ENCODE measurements at places on chromosomes 4 and X.

DNA sequence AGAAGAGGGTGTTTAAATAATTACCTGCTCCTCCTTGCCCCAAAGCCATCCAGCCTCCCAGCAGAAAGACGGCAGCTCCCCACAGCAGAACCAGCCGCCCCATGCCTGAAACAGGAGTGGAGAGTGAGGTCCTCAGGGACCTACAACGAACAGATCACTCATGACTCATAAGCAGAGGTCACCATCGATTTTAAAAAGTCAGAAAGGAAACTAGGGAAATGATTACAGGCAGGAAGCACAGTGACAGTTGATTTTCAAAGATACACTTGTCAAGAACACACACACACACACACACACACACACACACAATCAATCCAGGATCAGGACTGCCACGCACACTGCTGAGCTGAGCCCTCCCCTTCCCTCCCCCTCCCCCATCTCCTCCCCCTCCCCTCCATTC, at the start of gene CRLF2:
CRLF2 (minus strand) TSS at position 118 of the 400 bp plus-strand sequence; CDS start at position 103, 15 bp downstream.
- DNase-seq = no peak

DNA sequence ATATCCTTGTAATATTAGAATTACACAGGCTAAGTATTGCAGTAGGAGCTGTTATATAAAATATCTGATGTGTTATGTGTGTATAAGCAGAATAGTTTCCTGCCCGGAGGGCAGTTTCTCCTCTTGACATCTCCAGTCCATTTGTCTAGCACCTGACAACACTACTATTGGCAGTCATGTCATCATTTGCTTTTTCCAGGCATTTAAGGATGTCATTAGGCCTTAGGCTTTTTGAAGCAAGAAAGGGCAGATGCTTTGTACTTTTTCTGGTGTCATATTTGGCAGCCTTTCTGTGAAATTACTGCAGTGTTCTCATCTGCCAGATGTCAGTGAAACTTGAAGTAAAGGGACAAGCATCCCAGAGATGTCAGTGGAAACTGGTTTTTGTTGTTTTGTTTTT, 2017.6 kb upstream of the IGFBP7 start:
- DNase-seq = no peak

DNA sequence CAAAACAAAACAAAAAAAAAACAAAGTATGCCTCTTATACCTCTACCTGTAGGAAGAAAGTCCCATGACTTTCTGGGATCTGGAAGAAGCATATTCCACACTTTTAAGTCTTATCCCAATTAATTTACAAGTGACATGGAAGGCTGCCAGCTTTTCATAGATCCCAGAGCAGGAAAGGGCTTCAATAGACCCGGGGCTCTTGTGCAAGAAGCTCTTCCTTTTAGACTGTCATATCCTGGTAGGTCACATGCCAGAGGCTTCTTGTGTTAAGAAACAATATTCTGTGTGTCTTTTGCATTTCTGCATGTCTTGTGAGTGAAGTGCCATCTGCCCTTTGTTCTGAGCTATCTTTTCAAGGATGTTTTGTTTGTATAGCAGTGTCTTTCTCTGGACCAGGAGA, 84.4 kb upstream of the PHOX2B start:
- DNase-seq = no peak

DNA sequence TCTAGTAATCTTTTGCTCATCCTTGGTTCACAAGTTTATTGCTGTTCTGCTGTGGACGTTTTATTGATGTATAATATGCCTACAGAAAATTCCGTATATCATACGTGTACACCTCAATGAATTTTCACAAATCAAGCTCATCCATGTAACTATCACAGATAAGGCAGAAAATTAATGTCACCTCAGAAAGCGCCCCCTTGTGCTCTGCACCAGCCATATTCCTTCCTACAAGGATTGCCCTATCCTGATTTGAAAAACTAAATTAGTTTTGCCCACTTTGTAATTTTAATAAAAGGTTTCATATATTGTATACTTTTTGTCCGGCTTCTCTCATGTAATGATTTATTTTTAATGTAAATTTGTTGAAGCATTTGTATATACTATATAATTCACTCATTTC, 390.8 kb downstream of the ADGRL3 start:
- DNase-seq = no peak

DNA sequence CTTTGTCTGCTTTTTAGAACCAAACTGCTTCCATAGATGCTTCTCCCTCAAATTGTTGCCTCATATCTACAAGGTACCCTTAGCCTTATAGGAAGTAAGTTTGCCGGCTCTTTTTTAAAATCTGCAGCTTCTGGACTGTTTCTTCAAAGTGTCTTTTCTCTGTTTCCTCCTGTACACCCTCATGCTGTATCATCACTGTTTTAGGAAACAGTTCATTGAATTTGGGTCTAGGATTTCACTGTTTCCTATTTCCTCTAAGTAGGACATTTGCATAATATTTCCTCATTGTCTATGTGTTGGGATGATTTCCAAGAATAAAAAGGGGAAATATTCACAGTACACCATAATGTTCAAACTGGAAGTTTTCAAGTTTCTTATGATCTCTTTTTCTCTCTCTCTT, 43.0 kb downstream of the BANK1 start:
- no peak for DNase-seq

DNA sequence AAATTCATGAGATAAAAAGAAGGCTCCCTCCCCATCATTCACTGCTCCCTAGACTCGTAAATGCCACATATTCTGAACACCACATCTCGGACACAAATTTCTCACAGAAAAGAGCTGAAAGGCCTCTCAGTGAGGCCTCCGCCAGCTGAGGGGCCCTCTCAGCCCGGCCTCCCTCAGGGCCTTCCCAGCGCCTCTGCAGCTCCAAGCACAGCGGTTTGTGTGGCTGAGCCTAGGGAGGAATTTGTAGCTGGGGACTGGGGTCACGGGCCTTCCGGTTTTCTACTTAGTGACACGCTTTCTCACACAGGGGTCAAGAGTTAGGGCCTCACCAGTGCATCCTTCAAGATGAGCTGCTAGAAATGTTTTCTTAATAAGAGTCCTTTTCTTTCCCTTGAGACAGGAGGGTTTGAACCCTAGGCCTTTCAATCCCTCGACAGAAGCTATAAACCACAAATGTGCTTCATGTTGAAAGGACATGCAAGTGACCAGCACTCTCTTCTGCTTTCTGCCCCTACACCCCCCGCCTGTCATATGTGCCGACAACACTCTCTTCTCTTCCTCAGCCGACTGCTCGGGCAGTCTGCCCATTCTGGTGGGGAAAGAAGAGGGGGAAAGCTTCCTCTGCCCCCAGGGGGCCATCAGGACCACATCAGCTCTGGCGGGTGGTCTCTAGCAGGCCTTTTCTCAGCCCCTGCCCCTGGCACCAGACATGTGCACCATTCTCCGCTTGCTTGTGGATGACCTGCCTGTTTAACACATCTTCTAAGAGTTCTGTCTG, 104.9 kb downstream of the CHIC2 start:
- DNase-seq = no peak

DNA sequence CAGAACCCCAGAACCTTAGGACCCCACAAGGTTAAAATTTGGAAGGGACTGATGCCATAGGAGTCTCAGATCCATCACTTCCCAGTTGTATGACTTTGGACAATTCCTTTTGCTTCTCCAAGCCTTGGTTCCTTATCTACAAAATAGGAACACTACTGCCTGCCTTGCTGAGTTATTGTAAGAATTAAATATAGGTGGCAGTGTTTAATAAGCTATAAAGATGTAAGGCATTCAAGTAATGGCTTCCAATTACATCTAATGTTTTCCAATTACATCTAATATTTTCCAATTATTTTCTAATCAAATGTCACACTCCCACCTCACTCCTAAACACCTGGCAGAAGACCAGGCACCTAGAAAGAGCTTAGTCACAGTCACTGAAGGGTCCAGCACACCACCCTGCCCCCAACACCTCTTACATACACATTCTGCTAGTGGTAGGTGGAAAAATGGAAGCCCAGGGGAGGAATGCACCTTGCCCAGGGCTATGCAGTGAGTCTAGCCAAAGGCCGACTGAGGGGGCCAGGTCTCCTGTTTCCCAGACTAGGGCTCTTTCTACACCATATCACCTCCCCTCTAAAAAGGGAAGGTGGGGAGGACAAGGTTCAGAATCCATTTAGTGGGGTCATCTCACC, 24.5 kb upstream of the KDM5C start:
- no peak for DNase-seq

- DNase-seq = no peak
Observed at GRCh38 chrX:6026429-6026828, 202.2 kb downstream of the NLGN4X start.

- no peak for DNase-seq
Observed at GRCh38 chr4:10023050-10023419, 1.7 kb upstream of the SLC2A9 start.

- no peak for DNase-seq
Observed at GRCh38 chr4:10273030-10273429, 156.4 kb upstream of the WDR1 start.

DNA sequence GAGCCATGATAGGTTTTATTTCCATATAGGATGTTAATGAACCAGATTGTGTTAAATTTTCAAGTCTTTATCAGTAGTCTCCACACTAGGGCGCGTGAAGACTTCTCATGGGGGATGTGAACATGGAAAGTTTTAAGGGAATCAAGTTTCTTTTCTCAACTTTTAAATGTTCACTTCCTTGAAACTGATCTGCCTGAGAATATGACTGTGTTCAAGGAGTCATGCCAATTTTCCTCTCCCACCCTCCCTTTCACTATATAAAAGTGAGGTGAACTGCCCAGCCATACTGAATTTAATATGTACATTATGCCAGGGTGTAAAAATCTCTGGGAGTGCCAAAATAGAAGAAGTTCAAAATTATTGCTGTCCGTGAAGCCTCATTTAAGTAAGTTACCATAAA, 30.4 kb upstream of the HPGDS start:
- no peak for DNase-seq

GRCh38 chr4:165506849-165507248, 128.0 kb downstream of the CPE start:
- no peak for DNase-seq

DNA sequence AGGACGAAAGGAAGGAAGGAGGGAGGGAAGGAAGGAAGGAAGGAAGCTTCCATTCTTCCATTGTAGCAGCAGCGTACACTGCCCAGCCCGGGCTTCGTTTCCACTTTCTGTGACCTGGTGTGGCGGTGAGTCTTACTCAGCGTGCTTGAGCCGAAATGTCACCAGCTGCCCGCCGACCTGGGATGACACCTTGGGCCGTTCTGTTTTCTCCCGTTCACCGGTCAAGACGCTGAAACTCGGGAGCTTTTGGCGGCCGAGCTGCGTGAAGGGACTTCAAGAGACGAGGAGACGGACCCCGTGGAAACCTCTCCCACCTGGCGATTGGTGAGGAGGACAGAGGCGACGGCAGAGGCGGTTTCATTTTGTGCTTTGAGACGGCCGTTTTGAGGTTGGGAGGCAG, 47.1 kb upstream of the PPP2R3B start:
- DNase-seq = no peak

GRCh38 chr4:23234018-23234417, 541.3 kb downstream of the GBA3 start:
- no peak for DNase-seq

DNA sequence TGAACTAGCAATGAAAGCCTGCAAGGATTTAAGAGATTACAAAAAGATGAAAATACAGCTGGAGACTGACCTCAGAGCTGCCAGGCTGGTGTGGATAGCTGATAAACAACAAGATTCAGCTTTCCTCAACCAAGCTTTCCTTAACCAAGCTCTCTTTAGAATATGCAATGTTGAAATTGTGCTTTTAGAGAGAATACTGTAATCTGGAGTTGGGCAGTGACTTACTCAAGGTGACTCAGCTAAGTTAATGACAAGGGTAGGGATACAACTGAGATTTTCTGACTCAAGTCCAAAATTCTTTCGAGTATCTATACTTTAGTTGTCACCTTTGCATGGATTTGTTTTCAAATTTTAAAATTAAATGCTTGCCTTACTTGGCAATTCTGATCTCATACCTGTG, 98.0 kb downstream of the AMMECR1 start:
- no peak for DNase-seq

- no peak for DNase-seq
Observed at GRCh38 chrX:28120072-28120471, 138.8 kb upstream of the DCAF8L1 start.

DNA sequence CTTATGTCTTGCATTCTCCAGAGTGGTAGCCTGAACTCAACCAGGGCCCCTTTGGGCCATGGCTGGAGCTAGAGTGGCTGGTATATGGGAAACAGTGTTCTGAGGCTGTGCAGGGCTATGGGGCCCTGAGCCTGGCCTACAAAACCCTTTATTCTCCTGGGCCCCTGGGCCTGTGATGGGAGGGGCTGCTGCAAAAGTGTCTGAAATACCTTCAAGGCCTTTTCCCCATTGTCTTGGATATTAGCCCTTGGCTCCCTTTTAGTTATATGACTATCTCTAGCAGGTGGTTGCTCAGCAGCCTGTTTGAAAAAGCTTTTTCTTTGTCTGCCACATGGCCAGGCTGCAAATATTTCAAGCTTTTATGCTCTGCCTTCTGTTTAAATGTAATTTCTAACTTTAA, 22.5 kb downstream of the APOOL start:
- DNase-seq = no peak

DNA sequence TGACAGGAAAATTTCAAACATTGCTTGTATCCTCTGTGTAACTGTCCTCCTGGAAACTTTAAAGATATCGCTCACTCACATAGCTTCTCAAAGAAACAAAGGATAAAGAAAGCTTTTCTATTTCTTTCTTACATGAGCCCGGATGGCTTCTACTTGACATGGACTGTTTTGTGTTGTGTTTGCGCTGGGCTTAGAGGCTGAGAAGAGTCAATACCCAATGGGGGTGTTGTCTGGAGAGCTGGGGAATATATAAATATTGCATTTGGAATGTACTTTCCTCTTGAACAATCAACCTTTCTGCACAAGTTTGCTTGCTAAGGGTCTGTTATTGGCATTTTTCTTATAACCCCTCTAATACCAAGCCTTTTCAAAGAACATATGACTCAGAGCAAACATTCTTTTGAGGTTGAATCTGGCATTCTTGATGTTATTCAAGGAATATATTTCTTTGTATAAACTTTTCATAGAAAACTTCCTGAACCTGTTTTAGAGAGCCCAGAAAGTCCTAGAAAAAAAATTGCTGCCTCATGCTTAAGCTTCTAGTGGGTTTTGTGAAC, 331.9 kb downstream of the PACRGL start:
- DNase-seq = no peak

GRCh38 chrX:135556055-135556454, 35.6 kb downstream of the INTS6L start:
- no peak for DNase-seq

Measured in stimulated activated CD8-positive, alpha-beta memory T cell treated with anti-CD3 and anti-CD28 coated beads, Interleukin-4, amount 100 ng/mL, for 24 hours (primary cell).